ENCODE measurements at places on chromosomes 11 and 22.

- DNase-seq = no peak
Observed at GRCh38 chr22:40123387-40123786, 54.3 kb upstream of the TNRC6B start.

DNA sequence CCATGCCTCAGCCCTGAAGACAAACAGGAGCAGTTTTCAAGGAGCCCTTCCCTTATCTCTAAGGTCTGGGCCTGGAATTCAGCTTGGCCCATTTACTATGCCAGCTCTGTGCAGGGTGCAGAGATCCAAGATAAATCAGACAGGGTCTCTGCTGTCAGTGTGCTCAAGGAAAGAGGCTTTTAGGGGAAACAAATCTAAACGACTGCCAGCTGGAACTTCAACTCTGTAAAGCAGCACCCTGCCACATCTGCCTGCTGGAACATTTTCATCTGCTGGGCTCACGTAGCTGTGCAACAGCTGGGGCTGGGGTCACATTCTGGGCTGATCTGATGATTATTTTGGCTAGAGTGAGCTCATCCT, 19.8 kb upstream of the EHF start:
- no peak for DNase-seq

- no peak for DNase-seq
Observed at GRCh38 chr22:29718949-29719898, 579 bp upstream of the CABP7 start.

GRCh38 chr11:75301601-75302345, 49.7 kb downstream of the ARRB1 start:
- DNase-seq = no peak

DNA sequence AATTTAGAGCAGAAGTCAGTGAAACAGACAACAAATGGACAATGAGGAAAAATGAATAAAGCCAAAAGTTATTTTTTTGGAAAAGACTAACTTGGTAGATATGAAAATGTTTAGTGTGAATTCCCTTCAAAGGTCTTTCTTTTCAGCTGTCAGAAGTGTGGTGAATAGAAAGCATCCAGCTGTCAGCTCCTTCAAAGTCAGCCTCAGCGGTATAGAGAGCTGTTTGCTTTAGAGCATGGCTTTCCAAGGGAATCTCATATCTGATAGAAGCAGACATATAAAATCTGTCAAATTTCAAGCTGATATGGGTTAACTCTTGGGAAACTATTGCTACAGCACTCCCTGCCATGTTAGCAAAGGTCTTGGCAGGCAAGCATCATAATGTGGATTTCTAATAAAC, 309.3 kb downstream of the CASP12 start:
- DNase-seq = no peak
